HFFc6 (cell line): ENCODE measurements at places on chromosomes 4 and X. TPM values are rescaled to one million over a fixed set of nuclear protein-coding genes. Genes with fewer than 3 reads are reported as not detected.

DNA sequence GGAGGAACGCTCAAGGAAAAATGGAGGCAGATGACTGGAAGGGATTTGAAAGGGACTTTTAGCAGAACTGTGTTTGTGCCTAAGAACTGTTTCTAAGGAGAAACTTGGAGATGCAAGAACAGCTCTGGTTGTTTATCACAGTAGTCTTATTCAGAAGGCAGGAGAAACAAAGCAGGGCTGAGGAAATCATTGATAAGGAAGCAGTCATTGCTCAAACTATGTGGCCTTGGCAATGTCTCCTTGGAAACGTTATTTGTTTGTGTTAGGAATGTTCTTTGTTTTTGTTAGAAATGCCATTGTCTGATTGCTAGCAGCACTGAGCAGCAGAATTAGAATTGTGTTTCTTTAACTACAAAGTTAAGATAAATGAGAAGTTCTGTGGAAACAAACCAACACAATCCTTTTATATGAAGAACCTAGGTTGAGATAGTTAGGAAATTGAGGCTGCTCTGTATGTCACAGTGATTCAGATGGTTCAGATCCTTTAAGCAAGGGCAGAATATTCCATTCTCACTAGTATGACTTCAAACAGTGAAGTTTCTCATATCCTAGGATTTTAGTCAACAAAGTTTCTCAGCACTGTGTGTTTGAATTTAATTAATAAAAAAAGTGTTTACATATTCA lies 1191.3 kb upstream of the IGFBP7 start:
- DNase-seq: no peak

Gene GRID2
- total RNA-seq: not detected in 3 replicates

DNA sequence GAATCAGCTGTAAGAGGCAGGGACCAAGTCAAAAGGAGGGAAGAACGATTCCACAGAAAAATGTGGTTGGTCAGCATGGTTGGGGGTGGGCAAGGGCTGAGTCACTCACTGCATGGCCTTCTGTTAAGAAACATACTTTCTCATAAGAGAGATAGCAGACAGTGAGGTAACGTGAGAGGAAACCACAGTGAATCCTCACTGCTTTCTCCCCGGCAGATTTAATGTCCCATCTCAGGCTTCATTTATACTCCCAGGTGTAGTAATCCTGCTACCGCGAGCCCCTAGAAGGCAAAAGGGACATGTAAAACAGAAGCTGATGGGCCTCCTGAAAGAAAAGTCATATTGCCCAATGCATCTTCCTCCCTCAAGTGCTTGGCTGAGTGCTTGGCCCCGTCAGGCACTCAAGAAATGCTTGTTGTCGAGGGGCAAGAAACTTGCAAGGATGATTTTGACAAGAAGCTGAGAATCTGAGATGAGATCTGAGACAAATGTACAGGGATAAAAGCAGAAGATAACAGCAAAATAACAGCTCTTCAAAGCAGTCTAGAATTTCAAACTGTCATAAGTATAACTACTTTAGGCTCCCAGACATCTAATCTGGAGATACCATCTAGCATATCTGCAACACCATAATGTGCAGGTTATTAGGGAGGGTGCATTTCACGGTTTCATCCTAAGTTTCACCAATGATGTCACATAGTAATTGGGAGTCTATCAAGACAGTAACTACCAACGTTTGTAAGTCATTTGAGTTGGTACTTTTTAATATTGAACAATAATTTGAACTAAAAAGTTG lies 40.2 kb downstream of the SH3KBP1 start:
- peak; percentile 78 for DNase-seq

- no peak for DNase-seq
Measured at GRCh38 chrX:17710871-17711301, 26.4 kb upstream of the SCML1 start.

DNA sequence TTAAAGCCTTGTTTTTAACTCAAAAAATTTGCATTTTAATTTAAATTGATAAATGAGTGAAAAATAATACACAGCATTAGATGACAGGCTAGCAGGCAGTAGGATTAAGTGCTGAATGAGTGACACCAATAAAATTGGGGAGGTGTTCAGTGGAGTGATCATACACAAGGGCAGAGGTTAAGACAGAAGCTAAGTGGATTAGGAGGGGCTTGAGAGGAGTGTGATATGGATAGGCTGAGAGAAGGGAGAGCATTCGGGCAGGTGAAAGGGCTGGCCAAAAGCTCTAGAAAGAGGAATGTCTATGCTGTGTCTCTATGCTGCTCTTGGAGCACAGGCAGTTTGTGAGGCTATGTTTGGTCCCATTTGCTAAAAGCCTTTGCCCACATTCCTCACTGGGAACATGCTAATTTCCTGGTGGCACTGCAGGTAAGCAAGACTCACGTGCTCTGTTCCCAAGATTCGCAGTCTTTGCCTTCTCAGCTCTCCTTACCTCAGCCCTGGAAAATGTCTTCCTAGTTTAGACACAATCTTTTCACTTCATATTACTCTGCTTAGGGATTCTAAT lies 52.8 kb upstream of the CCSER1 start:
- DNase-seq: no peak

GRCh38 chr4:16233569-16234177 lies 7.4 kb upstream of the TAPT1 start:
- DNase-seq: no peak

DNA sequence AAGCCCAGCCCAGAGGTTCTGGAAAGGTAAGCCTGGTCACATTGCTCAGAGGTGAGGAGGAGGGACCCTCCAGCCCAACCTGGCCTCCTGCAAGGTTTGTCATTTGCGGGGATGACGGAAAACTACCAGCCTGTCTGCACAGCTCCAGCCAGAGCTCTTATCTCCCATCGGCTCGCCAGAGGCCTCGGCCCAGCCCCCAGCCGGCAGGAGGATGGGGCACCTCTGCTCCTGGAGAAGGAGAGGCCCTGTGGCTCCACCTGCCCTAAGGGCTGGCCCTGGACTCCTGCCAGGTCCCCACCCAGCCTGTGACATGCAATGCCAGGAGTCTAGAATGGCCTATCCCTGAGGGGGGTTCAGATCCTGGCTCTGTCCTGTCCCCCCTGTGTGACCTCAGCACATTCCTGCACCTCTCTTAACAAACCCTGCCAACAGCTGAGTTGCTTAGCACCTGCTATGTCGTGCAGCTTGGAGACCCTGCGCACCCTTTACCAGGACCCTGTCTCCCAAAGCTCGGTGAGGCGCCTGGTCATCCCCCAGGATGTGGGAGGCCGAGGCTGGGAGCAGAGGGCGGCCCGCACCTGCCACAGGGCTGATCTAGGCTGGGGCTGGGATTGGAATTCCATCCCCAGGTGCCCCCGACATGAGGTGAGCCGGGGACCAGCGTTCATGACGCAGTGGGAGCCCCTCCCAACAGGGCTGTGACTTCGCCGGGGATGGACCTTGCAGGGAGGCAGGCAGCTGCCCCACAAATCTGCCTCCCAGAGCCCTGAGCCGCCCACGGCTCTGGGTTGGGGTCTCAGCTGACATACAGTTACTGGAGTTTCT lies 14.4 kb downstream of the ADRA2C start:
- DNase-seq: no peak

GRCh38 chr4:107863850-107864371 lies 39.2 kb downstream of the SGMS2 start:
- peak; percentile 44 for DNase-seq

- peak; percentile 52 for DNase-seq
Measured at GRCh38 chr4:98659106-98659592, 738 bp upstream of the TSPAN5 start.

Gene TNIP3
- 0.37 and 0.46 TPM in 2 replicates for total RNA-seq

Gene RHOXF1
- total RNA-seq: not detected in 3 replicates

GRCh38 chr4:167786504-167786903 lies 305.8 kb upstream of the ANXA10 start:
- DNase-seq: no peak
